ENCODE measurements at places on chromosomes 5 and 9.

GRCh38 chr9:113634596-113635515, 171.3 kb downstream of the RGS3 start:
- peak; percentile 33 for DNase-seq

- no peak for DNase-seq
These were observed 168.1 kb downstream of the PDE4D start for GRCh38 chr5:59725392-59725767.

DNA sequence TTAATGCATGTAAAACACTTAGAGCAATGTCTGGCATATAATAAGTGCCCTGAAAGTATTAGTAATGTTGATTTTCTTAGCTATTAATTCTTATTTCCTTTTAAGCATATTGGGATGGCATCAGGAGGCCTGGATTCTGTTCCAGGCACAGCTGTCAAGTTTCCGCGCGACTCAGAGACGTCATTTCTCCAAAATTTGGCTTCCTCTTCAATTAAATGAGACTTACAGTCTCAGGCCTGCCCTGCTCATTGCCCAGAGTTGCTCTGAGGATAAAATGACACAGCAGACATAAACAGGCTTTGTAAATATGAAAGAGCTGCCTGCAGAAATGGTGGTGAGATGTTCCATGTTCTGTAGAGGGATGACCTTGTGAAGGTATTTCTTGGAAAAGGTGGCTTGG, 159.8 kb upstream of the GLRA1 start:
- DNase-seq, result no peak

DNA sequence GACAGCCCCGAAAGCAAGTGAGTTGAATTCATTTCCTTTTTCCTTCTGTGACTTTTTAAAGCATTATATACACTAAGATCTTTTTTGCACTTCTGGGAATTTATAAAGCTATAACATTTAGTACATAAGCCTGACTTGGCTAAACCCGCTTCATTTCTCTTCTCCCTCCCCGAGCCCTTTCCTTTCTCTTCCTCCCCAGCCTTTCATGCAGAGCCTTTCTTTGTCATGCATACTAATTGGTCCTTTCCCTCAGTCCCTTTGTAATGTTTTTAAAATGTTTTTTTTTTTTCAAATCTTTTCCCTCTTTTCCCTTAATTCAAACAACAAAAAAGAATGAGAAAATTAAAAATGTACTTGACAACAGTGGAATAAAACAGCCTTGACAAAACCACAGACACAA, 246.4 kb downstream of the PSAT1 start:
- peak; percentile 31 for DNase-seq

GRCh38 chr5:173971681-173972345, 17.2 kb upstream of the C5orf47 start:
- DNase-seq, result no peak

- no peak for DNase-seq
These were observed 14.2 kb downstream of the NDUFAF2 start for GRCh38 chr5:60959156-60959555.

DNA sequence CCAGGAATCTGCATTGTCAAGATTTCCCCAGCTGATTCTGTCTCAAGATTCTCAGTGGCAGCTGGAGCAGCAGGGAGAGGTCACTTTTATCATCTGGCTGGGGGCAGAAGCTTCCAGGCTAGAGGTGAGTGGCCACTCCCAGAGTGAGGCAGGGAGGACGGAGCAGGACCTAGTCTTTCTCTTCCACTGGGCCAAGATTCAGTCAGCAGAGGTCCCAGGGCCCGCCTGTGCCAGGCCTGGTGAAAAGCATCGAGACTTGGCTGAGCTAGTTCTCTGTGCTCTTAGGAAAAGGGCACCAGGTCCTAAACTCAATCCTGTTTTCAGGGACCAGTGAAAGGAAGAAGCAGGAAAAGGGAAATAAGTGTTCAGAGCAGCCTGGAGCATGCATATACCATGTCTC, 46.6 kb downstream of the IRX1 start:
- DNase-seq, result no peak

DNA sequence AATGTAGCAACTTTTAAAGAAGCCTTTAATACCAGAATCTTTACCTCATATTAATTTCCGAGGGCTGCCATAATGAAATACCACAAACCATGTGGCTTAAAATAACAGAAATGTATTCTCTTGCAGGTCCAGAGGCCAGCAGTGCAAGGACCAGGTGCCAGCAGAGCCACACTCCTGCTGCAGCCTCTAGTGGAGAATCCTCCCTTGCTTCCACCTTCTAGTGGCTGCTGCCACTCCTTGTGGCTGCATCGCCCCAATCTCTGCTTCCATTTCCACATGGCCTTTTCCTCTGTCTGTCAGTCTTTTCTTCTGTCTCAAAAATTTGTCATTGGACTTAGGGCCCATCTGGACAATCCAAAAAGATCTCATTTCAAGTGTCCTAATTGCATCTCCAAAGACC, 401.5 kb downstream of the EFNA5 start:
- DNase-seq, result no peak

GRCh38 chr9:135218331-135219225, 131.1 kb downstream of the OLFM1 start:
- DNase-seq, result peak; percentile 64

GRCh38 chr5:746258-746761, 38.2 kb downstream of the ZDHHC11B start:
- DNase-seq, result no peak

GRCh38 chr5:132777209-132778069, at the start of gene SEPTIN8:
TSS of gene SEPTIN8 (minus strand) at chr5:132777239. CDS start at chr5:132777137, 102 bp downstream.
- peak; percentile 82 for DNase-seq

DNA sequence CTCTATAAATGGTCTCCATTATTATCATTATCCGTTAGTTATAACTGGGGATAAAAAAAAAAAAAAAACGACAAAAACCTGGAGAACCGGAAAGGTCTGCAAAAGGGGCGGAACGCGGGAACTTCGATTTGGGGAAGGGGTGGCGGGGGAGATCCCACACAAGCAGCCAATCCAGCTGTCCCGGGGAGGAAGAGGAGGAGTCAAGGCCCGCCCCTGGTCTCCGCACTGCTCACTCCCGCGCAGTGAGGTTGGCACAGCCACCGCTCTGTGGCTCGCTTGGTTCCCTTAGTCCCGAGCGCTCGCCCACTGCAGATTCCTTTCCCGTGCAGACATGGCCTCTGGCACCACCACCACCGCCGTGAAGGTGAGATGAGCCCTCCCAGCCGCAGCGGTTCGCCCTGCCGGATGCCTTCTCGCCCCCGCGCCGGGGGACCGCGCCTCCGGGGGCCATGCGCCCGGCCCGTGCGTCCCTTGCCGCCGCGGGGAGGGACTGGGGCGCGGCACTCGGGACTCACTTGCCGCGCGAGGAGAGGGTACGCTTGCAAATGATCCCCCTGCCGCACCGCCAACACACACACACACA, at the start of gene MTAP:
Gene MTAP, plus strand, starts transcription at position 219 of the 583 bp plus-strand sequence. Its CDS starts 113 bp downstream, at position 332.
- peak; percentile 97 for DNase-seq

DNA sequence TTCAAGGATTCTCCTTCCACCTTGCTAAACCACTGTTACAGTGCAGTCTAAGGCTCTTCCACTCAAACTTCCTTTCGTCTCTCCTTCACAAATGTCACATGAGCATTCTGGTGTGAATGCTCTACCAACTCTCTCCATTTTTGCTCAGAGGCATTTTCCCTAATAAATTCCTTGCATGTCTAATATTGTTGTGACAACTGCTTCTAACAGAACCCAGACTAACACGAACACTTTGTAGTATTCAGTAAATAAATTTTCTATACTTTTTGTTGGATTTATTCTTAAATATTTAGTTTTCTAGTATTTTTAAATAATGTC, 24.0 kb downstream of the RAPGEF6 start:
- DNase-seq, result no peak

DNA sequence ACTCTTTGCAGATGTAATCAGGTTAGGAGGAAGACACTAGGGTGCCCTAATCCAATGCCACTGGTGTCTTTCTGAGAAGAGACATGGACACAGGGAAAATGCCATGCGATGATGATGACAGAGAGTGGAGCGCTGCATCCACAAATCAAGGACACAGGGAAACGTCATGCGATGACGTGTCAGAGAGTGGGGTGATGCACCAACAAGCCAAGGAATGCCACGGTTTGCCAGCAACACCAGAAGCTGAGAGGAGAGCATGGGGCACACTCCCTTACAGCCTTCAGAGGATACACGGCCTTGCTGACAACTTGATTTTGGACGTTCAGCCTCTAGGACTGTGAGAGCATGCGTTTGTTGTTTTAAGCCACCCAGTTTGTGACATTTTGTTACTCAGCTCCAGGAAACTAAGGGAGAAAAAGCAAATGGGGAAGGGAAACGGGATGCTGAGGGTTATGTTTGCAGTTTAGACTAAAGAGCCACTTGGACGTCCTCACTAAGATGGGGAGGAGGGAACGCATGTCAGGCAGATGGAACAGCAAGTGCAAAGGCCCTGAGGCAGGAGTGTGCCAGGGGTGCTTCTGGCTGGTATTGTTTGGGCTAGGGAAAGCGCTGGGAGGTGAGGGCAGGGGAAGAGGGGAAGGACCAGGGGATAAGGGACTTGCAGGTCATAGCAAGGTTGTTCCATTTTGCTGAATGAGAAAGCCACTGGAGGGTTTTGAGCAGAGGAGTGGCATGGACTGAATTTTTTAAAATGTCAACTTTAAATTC, 2.5 kb upstream of the TENT4A start:
- no peak for DNase-seq

DNA sequence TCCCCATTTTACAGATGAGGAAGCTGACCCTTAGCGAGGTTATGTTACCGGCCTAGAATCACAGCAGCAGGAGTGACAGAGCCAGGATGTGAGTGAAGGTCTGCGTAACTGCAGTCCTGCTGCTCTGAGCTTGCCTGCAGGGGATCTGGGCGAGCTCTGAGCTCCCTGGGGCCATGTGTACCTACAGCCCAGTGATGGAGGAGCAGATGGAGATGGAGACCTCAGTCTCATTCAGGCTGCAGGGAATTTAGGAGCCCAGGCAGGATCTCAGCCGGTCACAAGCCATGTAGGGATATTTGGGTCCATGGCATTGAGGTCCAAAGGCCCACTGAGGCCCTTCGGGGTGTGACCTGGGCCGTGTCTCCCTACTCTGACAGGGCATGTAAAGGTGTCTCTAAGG, 170.6 kb downstream of the CACNA1B start:
- DNase-seq, result peak; percentile 10

DNA sequence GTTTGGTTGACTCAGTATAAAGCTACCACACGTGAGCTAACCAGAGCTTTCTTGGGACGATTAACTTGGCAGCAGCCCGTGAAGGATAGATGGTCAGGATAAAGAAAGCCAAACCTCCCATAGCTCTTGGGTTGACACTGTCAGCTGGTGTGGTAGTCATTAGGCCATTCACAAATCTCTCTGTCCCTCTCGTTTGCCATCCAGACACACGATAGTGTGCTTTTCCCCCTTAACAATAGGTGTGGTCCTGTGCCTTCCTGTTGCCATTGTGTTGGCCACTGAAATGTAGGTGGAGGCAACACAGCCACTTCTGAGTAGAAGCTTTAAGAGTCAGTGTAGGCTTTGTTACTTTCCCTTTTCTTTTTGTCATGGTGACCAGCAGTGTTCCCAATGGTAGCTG, 11.7 kb downstream of the OR13J1 start:
- no peak for DNase-seq

GRCh38 chr5:32153723-32154122, 20.4 kb downstream of the GOLPH3 start:
- no peak for DNase-seq

DNA sequence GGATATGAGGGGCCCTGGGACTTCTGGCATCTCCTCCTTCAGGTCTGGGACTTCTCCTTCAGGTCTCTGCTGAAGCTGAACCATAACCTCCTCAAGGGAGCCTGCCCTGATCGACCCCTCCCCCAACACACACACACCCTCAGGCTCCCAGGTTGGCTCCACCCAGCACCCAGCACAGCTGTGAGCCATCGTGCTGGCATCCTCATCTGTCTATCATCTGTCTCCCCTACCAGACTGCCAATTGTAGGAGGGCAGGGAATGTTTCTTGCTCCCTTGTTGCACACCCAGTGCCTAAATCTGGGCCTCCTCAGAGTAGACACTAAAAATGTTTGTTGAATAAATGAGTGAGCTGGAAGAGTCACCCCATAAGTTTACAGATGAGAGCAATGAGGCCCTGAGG, 71.4 kb downstream of the LRSAM1 start:
- no peak for DNase-seq

DNA sequence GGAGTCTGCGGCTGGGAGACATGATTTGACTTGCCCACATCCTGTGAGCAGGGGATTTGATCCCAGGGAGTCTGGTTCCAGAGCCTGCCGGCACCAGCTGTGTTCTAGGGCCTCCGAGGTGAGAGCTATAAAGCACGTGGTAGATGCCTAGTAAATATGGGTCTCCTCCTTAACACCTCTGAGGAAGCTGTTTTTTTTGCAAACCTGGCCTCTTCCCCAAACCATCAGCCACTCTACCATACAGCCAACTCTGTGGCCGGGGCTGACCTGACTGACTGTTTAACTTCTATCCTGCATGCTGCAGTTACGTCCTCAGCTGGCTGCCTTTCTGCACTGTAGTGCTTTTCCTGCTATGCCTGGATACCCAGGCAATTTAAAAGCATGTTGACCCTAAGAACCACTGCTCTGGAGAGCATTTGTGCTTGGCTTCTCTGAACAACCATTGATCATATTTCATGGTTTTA, 220.5 kb downstream of the SLIT3 start:
- DNase-seq, result no peak

All from iPS-NIHi11 (cell line).